ENCODE measurements at places on chromosomes 16 and 17.

- peak; percentile 63 for DNase-seq
These were observed 8.8 kb upstream of the CNOT1 start for GRCh38 chr16:58638148-58639036.

- DNase-seq: no peak
These were observed 920 bp upstream of the CNGB1 start for GRCh38 chr16:57971848-57972247.

DNA sequence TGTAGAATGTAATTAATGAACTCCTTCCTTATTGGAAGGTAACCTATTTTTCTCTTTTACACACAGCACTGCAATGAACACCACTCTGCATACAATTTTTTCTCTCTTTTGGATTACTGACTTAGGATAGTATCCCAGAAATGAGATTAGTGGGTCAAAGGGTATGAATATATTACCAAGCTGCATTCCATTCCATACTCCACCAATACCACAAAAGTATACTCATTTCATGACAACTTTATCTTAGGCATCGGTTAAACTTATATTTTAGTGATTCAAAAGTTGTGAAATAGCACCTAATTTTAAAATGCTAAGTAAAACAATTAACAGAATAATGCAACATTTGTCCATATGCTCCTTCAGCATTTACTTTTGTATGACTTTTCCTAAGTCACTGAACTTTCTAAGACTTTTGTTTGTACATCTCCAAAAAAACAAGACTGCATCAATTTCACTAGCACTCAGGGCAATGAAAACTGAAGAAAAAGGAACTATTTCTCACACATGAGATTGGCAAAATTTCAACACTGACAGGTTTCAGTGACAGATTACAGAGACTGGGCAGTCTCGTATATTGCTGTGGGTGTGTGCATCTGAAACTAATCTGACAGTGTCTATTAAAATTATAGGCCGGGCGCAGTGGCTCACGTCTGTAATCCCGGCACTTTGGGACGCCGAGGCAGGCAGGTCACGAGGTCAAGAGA lies 32.1 kb downstream of the HELZ start:
- DNase-seq: no peak

GRCh38 chr16:31480851-31481536 lies 1.9 kb upstream of the SLC5A2 start:
- peak; percentile 60 for DNase-seq

- DNase-seq: peak; percentile 58
These were observed 12.7 kb downstream of the SLC35B1 start for GRCh38 chr17:49694847-49695697.

- no peak for DNase-seq
These were observed 142.2 kb downstream of the ABCA8 start for GRCh38 chr17:68812876-68813584.
